ENCODE measurements at places on chromosomes 7 and 10.

DNA sequence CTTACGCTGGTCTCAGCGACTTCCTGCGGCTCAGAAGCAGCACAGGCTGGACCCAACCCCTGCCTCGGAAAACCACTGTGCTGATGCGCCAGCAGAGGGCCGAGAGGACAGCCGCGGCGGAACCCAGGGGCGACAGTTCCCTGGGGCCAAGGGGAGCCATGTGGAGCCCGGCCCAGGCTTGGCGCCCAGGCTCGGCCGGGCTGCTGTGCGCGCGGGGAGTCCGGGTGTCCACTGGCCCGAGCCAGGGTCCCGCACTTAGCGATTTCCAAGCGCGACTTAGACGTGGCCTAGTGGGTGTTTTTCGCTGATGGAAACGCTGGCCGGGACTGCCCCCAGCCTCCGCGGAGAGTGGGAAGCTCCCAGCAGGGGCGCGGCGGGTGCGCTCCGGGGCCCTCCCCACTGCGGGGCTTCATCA, 18.6 kb upstream of the ZNF32 start:
- no peak for DNase-seq

DNA sequence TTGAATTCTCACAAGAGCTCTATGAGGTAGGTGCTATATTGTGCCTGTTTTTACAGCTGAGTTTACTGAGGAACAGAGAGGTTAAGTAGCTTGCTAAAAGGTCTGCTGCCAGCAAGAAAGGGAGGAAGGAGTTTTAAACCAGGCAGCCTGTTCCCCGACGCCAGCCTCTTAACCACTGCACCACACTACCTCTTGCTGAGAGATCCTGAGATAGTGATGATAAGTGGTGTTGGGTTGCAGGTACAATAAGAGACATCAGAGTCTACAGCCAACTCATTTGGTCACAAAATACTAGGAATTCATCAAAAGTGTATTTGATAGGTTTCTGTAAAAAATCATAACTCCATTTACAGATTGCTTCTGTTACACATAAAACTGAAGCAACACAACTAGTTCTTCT, 8.0 kb downstream of the CCDC71L start:
- DNase-seq = no peak

- no peak for DNase-seq
Observed at GRCh38 chr10:3239920-3240894, 67.6 kb upstream of the PITRM1 start.

GRCh38 chr10:80104066-80104926, 25.8 kb downstream of the TMEM254 start:
- no peak for DNase-seq

GRCh38 chr7:111919631-111920179, 286.5 kb downstream of the DOCK4 start:
- DNase-seq = no peak

DNA sequence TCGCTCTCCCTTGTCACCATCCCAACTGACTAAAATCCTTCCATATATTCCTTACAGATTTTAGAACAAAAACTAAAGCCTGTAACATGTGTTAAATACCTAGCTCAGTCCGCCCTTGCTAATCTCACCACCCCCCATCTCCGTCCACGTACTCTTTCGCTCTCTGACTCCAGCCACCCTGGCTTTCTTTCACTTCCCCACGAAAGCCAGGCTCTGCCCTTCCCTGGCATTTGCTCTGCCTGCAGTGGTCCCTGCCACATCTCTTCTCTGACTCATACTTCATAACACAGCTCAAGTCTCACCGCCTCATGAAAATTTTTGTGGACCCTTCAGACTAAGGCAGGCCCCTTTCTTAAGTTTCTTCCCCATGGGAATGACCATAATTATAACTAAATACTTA, 11.7 kb upstream of the GPAM start:
- no peak for DNase-seq

GRCh38 chr10:80447436-80448190, 6.5 kb upstream of the TSPAN14 start:
- no peak for DNase-seq

DNA sequence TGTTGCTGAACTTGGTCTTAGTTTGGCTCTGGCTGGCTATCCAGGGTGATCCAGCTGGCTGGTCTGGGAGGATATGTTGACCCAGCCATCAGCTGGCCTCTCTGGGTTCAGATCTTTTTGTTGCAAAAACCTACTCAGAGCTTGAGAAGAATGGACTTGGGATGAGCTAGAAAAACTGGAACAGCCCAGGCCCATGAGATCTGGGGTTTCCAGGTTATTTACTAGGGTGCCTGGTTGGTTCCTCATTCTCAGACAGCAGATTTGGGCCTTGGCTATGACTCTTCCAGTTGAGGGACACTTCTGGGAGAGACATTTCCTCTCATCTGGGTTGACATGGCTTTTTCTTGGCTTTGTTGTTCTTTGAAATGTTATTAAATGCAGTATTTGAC, 116.6 kb downstream of the ADCY1 start:
- no peak for DNase-seq

GRCh38 chr7:3732395-3733005, 431.4 kb downstream of the SDK1 start:
- DNase-seq = no peak

DNA sequence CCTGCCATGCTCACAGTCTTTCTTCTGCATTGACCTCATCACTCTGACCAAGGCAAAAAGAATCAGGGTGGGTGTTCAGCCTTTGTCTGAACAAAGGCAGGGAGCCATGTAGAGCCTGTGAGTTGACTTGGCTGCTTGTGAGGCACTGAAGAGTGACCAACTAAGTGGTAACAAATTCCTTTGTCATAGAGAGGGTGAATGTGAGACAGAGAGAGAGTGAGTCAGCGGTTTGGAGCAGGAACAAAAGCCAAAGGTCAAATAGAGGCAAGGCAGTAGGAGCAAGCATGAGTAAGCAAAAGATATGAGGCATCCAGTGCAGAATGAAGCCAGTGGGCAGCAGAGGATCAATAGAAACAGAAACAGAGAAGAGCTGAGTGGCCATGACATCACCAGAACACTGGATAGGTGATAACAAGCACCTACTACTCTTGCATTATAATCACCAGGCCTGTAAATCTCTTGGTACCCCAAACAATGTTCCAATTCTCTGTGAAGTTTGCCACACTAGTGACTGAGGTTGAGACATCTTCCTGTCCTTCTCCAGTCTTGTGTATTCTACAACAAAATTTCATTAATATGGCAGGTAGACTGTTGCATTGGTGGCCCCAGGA, 116.2 kb upstream of the LAMB4 start:
- DNase-seq = no peak

DNA sequence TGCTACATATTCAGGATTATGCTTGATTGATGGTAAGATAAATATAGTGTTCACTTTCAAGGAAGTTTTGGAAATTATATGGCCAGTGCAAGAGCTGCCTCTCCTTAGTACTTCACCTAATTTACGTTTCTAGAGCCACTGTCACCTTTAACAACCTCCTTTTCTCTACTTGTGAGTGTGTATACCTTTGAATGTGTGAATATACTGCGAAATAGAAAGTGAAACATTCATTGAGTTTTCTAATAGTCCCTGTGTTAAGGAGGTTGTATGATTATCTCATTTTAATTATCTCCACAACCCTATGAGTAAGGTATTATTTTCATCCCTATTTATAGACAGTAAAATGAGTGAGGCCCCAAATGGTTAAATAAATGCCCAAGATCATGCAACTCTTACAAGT, 1050.5 kb downstream of the XPNPEP1 start:
- DNase-seq = no peak

GRCh38 chr10:128071417-128071782, 54.8 kb downstream of the MKI67 start:
- DNase-seq = no peak

- DNase-seq = no peak
Observed at GRCh38 chr10:88979153-88979562, 11.4 kb upstream of the FAS start.

- no peak for DNase-seq
Observed at GRCh38 chr10:133474027-133474426, 20.3 kb downstream of the SCART1 start.

DNA sequence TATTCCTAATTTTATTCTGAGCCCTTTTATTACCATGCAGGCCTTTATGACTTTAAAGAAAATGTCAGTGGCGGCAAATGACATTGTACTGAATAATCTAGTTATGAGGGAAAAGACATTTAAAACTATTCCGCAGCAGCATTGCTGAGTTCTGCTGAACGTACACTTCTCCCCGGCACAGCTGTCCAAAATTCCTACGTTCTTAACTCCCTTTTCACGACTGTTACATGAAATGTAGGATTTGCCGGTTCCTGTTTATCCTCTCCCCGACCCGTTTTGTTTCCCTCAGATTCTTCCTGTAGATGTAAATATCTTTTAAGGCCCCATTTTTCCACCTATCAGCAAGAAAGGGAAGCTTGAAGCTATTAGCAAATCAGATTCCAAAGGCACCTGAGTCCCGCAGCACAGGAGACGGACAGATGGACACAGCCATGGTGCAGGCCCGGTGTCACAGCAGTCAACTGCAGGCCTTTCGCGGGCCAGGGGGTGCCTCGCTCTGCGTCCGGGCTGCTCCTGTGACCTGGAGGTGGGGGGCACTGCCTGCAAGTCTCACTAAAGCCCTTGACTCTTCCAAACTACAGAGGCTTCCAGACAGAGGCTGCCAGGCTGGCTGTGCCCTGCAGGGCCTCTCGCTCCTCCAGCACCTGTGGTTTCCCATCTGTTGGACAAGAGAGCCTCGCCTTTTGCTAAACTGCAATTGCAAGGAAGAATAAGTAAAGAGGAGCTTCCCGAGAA, 485.0 kb upstream of the MGMT start:
- DNase-seq = no peak

GRCh38 chr10:65312876-65313275, 1613.0 kb upstream of the LRRTM3 start:
- no peak for DNase-seq

DNA sequence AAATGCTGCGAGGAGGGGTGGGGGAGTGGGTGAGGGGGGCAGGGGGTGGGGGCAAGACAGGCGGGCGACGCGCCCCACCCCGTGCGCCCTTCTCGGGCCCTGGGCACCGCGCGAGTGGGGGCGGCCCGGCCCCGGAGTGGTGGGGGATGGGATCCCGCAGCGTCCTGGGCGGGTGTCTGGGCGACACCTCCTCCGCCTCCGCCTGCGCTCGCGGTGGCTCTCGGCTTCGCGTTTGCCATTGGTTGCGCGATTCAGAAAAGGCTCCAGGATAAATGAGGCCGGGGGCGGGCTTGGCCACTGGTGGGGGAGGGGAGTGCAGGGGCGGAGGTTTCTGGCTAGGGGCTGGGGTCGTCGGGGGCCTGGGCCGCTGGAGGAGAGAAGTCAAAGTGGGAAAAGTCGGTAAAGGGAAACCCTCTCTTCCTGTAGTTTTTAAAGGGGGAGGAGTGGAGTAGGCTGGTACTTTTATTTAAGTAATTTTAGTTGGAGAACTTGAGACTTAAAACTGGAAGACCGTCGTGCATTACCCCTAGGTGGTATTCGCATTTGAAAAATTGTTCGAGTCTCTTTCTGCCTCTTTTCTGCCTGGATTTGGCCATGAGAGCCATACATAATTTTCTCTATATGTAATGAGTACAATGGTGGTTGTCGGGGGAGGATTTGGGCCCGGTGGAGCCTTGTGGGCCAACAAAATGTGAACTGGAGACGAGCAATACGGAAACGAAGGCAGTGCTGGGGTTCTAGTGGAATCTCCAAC, 992 bp upstream of the IGF2BP3 start:
- peak; percentile 87 for DNase-seq

GRCh38 chr7:17903337-17903736, 37.0 kb downstream of the SNX13 start:
- no peak for DNase-seq

DNA sequence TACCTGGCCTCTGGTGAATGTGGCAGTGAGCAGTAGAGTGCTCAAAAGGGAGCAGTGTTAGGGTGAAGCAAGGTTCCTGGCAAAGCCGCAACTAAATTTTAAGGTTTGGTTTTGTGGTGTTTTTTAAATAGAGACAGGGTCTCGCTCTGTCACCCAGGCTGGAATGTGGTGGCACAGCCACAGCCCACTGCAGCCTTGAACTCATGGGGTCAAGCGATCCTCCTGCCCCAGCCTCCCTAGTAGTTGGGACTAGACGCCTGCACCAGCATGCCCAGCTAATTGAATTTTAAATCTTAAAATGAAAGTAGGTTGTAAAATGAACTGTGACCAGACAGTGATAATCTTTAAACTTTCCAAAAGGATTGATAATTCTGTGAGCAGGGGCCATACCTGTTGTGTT, 130.4 kb downstream of the CCNY start:
- no peak for DNase-seq

- DNase-seq = no peak
Observed at GRCh38 chr10:48694371-48695030, 9.8 kb downstream of the WDFY4 start.

GRCh38 chr10:114265392-114266053, 26.5 kb downstream of the VWA2 start:
- DNase-seq = no peak

GRCh38 chr10:112526139-112526538, 79.1 kb downstream of the VTI1A start:
- DNase-seq = no peak

- DNase-seq = no peak
Observed at GRCh38 chr7:1484569-1484968, 19.6 kb downstream of the INTS1 start.

DNA sequence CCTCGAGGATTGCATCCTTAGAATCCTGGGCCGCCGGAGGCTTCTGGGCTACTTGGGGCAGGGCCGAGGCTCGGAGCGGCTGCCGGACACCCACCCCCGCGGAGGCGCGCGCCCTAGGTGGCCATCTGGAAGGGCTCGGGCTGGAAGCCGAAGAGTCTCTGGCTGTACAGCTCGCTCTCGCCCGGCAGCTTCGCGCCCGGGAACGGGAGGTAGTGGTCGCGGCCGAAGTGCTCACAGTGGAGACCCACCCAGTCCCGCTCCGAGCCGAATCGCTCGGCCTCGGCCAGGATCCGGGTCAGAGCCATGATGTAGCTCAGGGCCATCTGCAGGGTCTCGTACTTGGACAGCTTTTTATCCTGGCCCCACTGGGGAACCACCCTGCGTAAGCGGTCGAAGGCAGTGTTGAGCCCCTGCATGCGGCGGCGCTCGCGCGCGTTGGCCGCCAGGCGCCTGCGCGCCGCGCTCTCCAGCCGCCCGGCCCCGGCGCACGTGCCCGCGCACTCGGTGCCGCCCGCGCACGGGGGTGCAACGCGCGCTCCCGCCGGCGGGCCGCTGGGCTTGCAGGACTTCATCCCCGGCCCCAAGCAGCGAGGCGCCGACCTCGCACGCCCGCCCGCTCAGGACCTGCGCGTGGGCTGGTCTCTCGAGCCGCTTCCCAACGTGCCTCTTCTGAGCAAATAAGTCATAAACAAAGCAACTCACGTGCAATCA, 652 bp downstream of the ATOH7 start:
- DNase-seq = peak; percentile 6

- no peak for DNase-seq
Observed at GRCh38 chr7:130667593-130668257, 823 bp downstream of the COPG2 start.

DNA sequence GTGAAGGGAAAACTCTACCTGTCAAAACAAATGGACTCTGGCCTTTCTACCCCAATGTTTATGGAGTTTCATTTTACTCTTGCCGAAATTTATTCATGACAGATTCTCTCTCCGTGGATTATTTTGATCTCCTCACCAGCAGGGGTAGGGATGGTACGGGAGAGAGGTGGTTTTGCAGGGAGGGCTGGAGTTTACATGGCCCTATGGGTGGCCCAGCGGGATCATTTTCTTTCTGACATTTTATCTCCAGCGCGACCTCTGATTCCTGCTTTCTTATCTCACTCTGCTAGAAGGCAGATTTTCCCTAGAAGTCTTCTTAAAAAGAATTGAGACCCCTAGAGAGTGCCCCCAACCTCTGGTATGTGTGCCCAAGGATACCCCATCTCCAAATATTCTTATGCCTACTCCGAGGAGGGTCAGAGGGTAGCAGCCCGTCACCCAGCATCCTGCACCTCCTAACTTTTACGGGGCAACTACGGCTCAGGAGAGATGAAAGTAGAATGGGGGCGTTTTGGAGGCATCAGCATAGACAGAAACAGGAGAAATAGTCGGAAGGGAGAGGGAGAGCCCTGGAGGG, 10.1 kb upstream of the GATA3 start:
- DNase-seq = no peak
